ENCODE measurements at places on chromosomes 1 and 21. TPM values are rescaled to one million over a fixed set of nuclear protein-coding genes. Genes with fewer than 3 reads are reported as not detected.

Gene L1TD1
- total RNA-seq = not detected

Gene AMPD1
- total RNA-seq = not detected

Gene FCRL6
- not detected for total RNA-seq

Gene MAGI3
- total RNA-seq = 64.5 TPM

Gene AMIGO1
- 13.1 TPM for total RNA-seq

Gene ST6GALNAC3
- total RNA-seq = 16.3 TPM

Gene SLC16A4
- total RNA-seq = 4.7 TPM

Gene HES5
- total RNA-seq = 16.0 TPM

Gene CLEC20A
- not detected for total RNA-seq

Gene CRYAA
- not detected for total RNA-seq

Gene MANEAL
- 41.0 TPM for total RNA-seq

Gene TTC4
- total RNA-seq = 21.6 TPM

Gene TP73
- total RNA-seq = 0.31 TPM

Gene CRABP2
- total RNA-seq = 1.9 TPM

Gene PAPPA2
- total RNA-seq = 9.4 TPM

Gene CFHR1
- 0.31 TPM for total RNA-seq

Gene RAB3B
- 9.4 TPM for total RNA-seq

Gene CD101
- total RNA-seq = 4.4 TPM

Gene OR2T11
- total RNA-seq = not detected

Gene ARID4B
- 108 TPM for total RNA-seq

Gene CLCA4
- not detected for total RNA-seq

Gene ZNF692
- 62.6 TPM for total RNA-seq

Gene TSPAN1
- total RNA-seq = not detected

Gene KCNK2
- total RNA-seq = 66.0 TPM

Gene TSTD1
- total RNA-seq = 35.1 TPM

Gene ZNF683
- not detected for total RNA-seq

Gene VHLL
- total RNA-seq = 1.3 TPM

Gene MIGA1
- total RNA-seq = 25.0 TPM

Gene BSND
- not detected for total RNA-seq

Gene LMO4
- 369 TPM for total RNA-seq

Gene TNFRSF4
- total RNA-seq = not detected

Gene CRNN
- total RNA-seq = not detected

Gene IFNAR1
- total RNA-seq = 44.8 TPM

Gene PODN
- total RNA-seq = 0.94 TPM

Gene SRRM1
- total RNA-seq = 108 TPM

Gene CLCC1
- total RNA-seq = 39.1 TPM

Gene DIRAS3
- total RNA-seq = 1.9 TPM

Gene GPR161
- 117 TPM for total RNA-seq

Gene CCDC181
- total RNA-seq = 6.6 TPM
